ENCODE measurements at places on chromosomes 12 and 14.

DNA sequence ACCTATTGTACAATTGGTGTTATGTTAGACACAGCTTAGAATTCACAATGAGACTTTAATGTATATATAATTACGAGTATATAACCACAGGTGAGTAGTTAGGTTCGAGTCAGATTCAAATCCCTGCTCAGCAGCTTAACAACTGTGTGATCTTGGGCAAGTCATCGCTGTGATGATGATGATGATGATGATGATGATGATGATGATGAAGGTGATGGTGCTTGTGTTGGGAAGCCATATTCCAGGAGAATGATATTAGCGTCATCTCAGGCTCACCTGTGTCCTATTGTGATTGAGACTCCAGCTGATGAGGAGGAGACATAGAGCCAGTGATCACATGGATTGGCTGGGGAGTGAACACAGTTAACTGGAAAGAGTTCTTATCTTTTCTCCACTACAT lies 16.5 kb downstream of the RFX4 start:
- DNase-seq = no peak

- no peak for DNase-seq
Observed at GRCh38 chr14:24838945-24839616, 205.1 kb upstream of the GZMB start.

DNA sequence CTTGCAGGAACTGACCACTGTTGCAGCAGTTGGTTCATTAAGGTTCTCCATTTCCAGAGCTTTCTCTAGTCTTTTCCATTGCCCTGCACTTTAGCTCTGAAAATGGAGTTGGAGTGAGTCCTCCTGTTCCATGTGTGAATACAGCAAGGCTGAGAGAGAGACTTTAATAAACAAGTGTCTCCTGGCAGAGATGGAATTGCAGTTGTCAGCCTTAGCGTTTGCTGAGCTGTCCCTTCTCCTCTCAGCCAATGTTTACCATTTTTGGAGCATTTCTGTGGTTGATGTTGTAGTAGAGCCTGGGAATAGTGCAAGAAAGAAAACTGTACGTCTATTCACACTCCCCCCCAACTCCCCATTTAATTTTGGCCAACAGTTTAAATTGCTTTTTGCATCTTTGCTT lies 7.5 kb upstream of the MANSC4 start:
- DNase-seq = no peak

- no peak for DNase-seq
Observed at GRCh38 chr14:60008042-60008441, 83.7 kb upstream of the PCNX4 start.

DNA sequence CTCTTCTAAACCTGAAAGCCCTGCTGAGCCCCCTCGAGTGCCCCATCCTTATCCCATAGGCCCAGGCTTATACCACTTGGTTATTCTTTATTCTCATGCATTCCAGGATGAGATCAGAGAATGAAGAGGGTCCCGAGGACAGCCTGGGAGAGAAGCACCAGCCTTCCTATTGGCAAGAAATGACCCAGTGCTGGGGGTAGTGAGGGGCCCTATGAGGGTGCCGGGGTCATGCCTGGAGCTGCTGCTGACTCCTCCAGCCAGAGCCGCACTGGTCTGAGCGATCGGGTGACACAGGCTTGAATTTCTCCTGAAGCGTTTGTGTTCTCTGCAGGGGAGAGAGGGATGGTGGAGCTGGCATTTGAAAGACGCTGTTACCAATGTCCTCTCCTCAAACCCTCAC lies 18.1 kb downstream of the MORN3 start:
- no peak for DNase-seq

- no peak for DNase-seq
Observed at GRCh38 chr14:102497998-102498677, 11.4 kb downstream of the ANKRD9 start.

GRCh38 chr12:116727891-116728290 lies 10.0 kb downstream of the SPRING1 start:
- no peak for DNase-seq

DNA sequence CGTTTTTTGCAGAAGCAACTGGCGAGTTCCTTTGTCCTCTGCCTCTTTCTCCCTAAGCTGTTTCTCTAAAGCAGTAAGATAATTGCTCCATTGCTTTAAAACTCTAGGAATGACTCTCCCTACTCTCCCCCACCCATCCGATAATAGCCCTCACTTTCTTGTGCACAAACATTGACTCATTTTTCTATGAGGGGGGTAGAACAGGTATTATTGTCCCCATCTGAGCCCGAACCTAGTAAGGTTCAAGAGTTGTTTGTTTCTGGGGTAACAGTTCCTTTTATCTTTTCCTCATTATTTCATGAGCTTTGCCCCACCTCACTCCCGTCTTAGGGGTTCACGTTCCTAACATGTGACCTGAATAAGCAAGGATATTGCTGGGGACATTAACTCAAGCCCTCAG lies 190.6 kb downstream of the EMP1 start:
- no peak for DNase-seq

DNA sequence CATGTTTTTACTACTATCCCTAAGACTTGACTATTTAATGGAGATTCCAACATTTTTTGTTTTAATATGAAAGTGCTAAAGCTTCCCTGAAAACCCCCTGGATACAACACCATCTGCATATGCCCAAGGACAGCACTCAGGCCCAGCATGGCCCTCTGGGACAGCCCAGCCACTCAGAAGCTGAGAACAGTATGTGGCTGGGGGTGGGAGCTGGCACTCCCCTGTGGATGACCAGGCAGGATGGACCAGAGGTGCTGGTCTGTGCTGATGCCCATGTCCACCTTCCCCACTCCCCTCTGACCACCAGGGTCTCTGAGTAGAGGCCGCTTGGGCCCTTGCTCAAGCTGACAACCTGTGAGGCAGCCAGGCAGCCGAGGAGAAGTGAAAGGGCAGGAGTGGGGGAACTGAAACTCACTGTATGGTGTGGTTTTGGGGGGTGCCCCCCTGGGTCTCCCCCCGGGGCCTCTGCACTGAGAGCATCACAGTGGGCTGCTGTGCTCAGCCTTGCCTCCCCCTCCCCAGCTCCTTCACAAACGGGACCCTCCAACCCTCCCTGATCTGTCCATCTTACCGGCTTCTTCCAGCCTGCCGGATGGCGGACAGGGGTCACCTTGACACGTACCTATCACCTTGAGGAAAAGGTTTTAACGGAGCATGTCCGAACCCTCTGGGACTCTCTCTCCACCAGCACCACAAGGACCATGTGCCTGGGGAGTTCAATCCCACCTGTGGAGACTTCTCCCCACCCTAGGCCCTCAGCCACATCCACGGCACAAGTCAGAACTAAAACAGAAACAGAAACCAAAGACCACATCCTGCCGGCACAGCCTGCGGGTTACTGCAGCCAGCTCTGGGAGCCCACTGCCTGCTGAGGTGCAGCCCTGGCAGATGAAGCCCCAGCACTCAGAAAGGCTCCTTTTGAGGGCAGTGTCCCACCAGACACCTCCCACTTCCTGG lies at the start of gene TMEM229B:
TMEM229B (minus strand) TSS at position 785 of the 957 bp plus-strand sequence. CDS start 14,798 bp downstream, outside the sequence.
- DNase-seq = peak; percentile 90

GRCh38 chr12:114512351-114512750 lies 106.4 kb upstream of the TBX5 start:
- no peak for DNase-seq

All from GM06990 (cell line).